ENCODE measurements at places on chromosomes 5 and 9. TPM values are rescaled to one million over a fixed set of nuclear protein-coding genes. Genes with fewer than 3 reads are reported as not detected.

Gene RANBP3L
- total RNA-seq: 3.2 TPM

Gene PCDHA2
- total RNA-seq: 1.9 TPM

Gene FOXD4L3
- 0.23 TPM for total RNA-seq

Gene CNTLN
- total RNA-seq: 9.6 TPM

Gene PCDHAC1
- 21.7 TPM for total RNA-seq

Gene OGN
- total RNA-seq: 9.9 TPM

Gene TAF11L2
- total RNA-seq: 0.67 TPM

Gene BAAT
- total RNA-seq: 0.46 TPM
